ENCODE measurements at places on chromosomes 12 and 14.

- DNase-seq = no peak
Measured at GRCh38 chr12:57611827-57612710, 834 bp downstream of the ARHGEF25 start.

DNA sequence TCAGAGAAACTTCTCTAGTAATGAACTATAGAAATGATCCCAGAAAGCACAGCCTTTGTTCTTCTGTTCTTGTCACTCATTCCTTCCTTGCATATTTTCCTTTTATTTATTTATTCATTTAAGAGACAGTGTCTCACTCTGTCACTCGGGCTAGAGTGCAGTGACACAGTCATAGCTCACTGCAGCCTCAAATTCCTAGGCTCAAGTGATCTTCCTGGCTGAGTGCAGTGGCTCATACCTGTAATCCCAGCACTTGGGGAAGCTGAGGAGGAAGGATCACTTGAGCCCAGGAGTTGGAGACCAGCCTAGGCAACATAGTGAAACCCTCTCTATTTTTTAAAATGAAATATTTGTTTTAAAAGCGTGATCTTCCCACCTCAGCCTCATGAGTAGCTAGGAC is 11.5 kb downstream of the TECPR2 start:
- no peak for DNase-seq

GRCh38 chr14:98548071-98548686 is 723.8 kb downstream of the BCL11B start:
- no peak for DNase-seq

DNA sequence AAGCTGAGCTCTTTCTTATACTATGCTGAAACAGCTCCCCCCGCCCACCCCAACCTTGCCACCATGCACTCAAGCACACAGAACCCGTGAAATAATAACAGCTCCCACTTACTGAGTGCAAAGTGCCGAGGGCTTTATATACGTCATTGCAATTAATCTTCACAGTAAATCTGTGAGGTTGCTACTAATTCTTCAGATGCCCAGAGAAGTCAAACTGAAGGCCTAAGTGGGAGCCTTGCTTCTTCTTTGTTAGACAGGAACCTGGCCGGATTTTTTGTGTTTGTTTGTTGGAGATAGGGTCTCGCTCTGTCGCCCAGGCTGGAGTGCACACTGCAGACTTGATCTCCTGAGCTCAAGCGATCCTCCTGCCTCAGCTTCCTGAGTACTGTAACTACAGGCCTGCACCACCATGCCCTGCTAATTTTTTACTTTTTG is 34.0 kb downstream of the VCPKMT start:
- DNase-seq = peak; percentile 62

GRCh38 chr12:106353175-106353574 is 4.4 kb upstream of the POLR3B start:
- no peak for DNase-seq

DNA sequence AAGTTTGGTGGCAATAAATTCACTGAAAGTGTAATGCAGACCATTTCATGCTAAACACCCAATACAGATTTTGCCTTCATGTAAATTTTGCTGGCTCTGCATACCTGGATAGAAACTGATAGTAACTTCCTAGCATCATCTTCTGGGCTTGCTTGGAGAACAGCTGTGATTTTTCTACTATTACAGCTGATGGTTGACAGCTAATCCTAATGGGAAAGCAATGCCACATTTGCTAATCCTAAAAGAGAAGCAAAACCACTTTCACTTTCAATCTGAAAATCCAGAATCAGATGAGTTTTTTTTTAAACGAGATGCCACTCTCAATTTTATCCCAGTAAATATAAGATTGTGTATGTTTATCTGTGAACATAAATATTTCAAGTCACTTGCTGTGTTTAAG is 1035.9 kb downstream of the TRHDE start:
- DNase-seq = no peak

- no peak for DNase-seq
Measured at GRCh38 chr12:125152463-125152862, 87.2 kb downstream of the AACS start.
